ENCODE measurements at places on chromosomes 7 and 10. TPM values are rescaled to one million over a fixed set of nuclear protein-coding genes. Genes with fewer than 3 reads are reported as not detected.

AOAH gene
- not detected for total RNA-seq

TMEM178B gene
- total RNA-seq: 0.11 TPM

LIPJ gene
- 0.11 TPM for total RNA-seq

GOLGA7B gene
- 0.11 TPM for total RNA-seq

VAX1 gene
- not detected for total RNA-seq

SFRP4 gene
- 59.5 TPM for total RNA-seq

SLC12A9 gene
- 16.3 TPM for total RNA-seq

LLCFC1 gene
- total RNA-seq: not detected

SHH gene
- total RNA-seq: not detected

PRF1 gene
- total RNA-seq: not detected

FRG2B gene
- not detected for total RNA-seq

PNLIPRP1 gene
- not detected for total RNA-seq

FAM25A gene
- total RNA-seq: not detected

CTAGE4 gene
- 1.0 TPM for total RNA-seq
